Activated CD8-positive, alpha-beta memory T cell treated with anti-CD3 and anti-CD28 coated beads, Interleukin-2, amount 50 U/mL, for 48 hours (primary cell): ENCODE measurements at places on chromosomes 5 and 9.

DNA sequence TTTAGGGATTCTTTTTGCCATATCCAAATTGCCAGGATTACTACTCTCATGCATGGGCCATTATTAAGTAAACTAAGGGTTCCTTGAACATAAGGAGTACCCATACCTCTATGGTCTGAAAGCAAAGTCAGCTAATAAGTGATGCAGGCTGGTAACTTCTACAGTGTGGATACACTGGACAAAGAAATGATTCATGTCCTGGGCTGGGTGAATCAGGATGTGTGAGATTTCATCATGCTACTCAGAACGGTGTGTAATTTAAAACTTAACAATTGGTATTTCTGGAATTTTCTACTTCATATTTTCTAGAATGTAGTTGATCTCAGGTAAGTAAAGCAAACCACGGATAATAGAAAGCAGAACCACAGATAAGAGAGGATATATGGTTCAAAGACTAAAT lies 428.8 kb downstream of the CHSY3 start:
- DNase-seq: no peak

- no peak for DNase-seq
Measured at GRCh38 chr9:133807818-133808217, 69.7 kb upstream of the SARDH start.

DNA sequence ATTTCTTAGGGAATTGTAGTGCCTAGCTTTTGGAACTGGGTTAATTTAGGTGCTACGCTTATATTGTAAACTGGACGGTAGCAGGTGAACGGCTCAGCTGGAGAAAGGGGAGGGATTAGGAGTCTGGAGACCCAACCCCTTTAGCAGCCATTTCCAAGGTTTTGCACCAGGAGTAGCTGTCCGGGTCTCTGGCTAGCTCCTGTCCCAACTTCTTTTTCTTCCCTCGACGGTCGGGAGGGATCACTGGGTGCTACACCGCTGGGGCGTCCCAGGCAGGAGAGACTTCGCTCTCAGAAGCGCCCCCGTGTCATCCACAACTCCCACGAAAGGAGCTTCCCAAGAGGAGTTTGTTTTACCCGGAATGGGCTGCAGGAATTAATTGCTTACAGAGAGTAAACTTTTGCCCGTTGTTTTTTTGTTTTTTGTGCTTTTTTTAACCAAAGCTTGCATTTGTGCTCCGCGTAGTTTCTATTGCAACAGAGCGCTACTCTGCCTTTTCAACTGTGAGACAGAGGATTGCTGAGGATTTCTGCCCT lies 1640.9 kb upstream of the C9orf72 start:
- DNase-seq: no peak

DNA sequence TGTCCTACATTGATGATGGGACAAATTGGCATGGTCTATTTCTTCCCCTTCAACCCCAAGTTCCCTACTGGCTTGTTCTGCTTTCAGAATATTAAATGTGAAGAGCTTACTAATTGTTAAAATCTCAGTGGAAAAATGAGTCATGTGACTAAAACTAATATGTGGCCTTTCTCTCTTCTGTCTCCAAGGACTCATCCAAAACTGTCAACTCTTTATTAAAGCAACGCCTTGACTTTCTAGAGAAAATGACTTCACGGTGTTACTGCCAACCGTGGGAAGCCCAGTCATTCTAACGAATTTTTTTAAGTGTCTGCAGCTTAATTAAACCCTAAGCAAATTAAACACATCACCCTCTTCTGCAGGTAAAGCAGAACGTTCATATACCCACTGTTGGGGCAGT lies 431.6 kb downstream of the DTWD2 start:
- DNase-seq: no peak
